Stomach (tissue), 19 donors: ENCODE measurements at places on chromosomes 5 and 9. TPM values are rescaled to one million over a fixed set of nuclear protein-coding genes. Genes with fewer than 3 reads are reported as not detected.
A peak's percentile ranks its signal among the peaks of the same experiment; 100 is the strongest.

- no peak overlapping the region for H3K4me3 ChIP-seq
- no peak overlapping the region for H3K27ac ChIP-seq
- H3K27me3 ChIP-seq, result no peaks in the 10 kb centered on the region
- no peak for DNase-seq
- H3K4me1 ChIP-seq, result no peaks in the 10 kb centered on the region
Measured at GRCh38 chr5:41772056-41772455, 98.2 kb downstream of the OXCT1 start.

Gene C9orf153
- 0.92 TPM for total RNA-seq

DNA sequence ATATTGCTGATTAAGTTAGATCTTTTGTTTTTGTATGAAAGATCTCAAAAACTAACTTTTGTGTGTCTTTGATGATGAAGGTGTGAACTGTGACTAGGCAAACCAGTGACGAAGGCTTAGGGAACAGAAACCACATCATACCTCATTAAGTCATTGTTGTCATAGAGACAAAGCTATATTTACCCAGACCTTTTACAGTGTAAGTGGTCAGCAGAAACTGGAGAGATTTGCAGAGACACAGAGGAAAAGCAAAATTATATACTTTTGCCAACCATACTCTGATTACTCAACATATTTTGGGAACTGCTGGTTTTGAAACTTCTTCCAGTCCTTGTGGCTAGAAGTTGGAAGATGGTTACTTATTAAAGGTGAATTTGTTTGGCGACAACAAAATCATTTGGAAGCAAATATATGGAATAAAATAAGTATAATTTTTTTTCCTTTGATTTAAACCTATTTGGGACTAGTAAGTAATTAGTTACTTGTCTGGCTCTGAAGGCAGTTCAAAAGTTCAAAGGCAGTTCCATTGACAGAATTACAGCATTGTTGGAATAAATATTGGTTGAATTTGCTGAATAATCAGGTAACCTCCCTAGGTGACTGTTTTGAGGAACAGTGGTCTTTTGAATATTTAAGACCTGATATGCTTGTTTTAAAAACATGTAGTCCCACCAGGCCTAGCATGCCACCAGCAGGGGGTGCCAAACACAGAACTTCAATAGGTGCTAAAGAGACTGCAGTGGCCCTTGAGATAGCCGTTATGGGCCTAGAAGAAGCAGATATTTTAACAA is 103.8 kb downstream of the RPS23 start:
- H3K4me1 ChIP-seq, result no peaks in the 10 kb centered on the region
- no peaks in the 10 kb centered on the region for H3K36me3 ChIP-seq
- peak; percentile 72 for DNase-seq

Gene MEIKIN
- not detected for total RNA-seq

- H3K4me3 ChIP-seq, result no peak overlapping the region
- DNase-seq, result no peak
- H3K4me1 ChIP-seq, result peaks cover 7% of the 10 kb centered on the region
- H3K36me3 ChIP-seq, result no peaks in the 10 kb centered on the region
- no peak overlapping the region for H3K27ac ChIP-seq
Measured at GRCh38 chr5:83564069-83564749, 92.7 kb downstream of the VCAN start.

- H3K36me3 ChIP-seq, result peaks cover 42% of the 10 kb centered on the region
- H3K27ac ChIP-seq, result no peak overlapping the region
- H3K4me1 ChIP-seq, result no peaks in the 10 kb centered on the region
- no peaks in the 10 kb centered on the region for H3K27me3 ChIP-seq
- no peak overlapping the region for H3K4me3 ChIP-seq
- no peak for DNase-seq
Measured at GRCh38 chr9:123129423-123129822, 96.0 kb downstream of the GPR21 start.

GRCh38 chr9:91445135-91445534 is 21.5 kb upstream of the NFIL3 start:
- no peaks in the 10 kb centered on the region for H3K4me1 ChIP-seq
- no peak overlapping the region for H3K27ac ChIP-seq
- DNase-seq, result no peak
- no peak overlapping the region for H3K4me3 ChIP-seq
- H3K27me3 ChIP-seq, result peaks cover 6% of the 10 kb centered on the region

DNA sequence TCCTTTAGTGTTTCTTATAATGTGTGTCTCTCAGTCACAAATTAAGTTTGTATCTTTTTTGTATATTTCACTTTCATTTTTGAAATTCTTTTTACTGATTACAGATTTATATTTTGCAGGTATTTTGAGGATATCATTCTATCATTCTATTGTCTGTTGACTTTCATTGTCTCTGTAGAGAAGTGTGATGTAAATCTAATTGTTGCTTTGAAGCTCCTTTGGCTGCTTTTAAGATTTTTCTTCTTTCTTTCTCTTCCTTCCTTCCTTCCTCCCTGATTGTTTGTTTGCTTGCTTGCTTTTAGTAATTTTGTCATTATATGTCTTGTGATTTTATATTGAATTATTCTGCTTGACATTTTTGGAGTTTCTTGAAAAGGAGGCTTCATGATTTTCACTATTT is 75.3 kb upstream of the MAST4 start:
- no peaks in the 10 kb centered on the region for H3K36me3 ChIP-seq
- H3K27ac ChIP-seq, result no peak overlapping the region
- no peaks in the 10 kb centered on the region for H3K27me3 ChIP-seq
- no peaks in the 10 kb centered on the region for H3K4me1 ChIP-seq
- H3K4me3 ChIP-seq, result no peak overlapping the region

DNA sequence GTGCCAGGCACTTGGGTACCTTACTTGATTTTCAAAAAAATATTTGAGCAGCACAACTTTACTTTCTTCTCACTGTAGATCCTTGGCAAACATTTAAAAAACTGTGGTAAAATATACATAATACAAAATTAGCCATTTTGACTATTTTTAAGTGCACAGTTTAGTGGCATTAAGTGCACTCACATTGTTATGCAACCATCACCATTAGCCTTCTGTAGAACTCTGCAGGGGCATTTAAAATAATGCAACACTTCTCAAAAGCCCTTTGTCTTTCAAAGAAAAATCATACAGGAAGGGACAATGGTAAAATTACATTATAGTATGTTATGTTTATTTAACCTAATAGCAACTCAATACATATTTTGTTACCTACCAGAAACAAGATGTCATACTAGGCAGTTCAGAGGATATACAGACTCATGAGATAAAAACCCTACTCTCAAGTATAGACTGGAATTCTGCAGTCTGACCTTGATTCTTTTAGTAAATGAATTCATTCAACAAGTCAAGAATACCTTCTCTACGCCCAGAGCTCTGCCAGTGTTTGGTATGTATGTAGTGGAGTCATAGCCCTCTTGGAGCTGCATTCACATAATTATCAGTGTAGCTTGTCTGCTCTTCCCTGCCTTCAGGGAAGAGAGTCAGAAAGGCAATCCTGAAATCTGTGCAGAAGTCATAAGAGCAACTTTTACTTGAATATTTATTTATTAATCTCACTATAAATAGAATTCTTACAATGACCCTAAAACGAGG is 74.0 kb upstream of the ARRDC3 start:
- no peaks in the 10 kb centered on the region for H3K27me3 ChIP-seq
- no peaks in the 10 kb centered on the region for H3K4me1 ChIP-seq
- H3K4me3 ChIP-seq, result no peak overlapping the region
- no peak overlapping the region for H3K27ac ChIP-seq

- H3K4me1 ChIP-seq, result no peaks in the 10 kb centered on the region
- peaks cover 16% of the 10 kb centered on the region for H3K27me3 ChIP-seq
- no peaks in the 10 kb centered on the region for H3K36me3 ChIP-seq
- no peak overlapping the region for H3K4me3 ChIP-seq
- H3K27ac ChIP-seq, result no peak overlapping the region
- DNase-seq, result peak; percentile 58
Measured at GRCh38 chr9:35859310-35859989, 10.8 kb downstream of the OR13J1 start.

Gene SLCO4C1
- total RNA-seq, result not detected

DNA sequence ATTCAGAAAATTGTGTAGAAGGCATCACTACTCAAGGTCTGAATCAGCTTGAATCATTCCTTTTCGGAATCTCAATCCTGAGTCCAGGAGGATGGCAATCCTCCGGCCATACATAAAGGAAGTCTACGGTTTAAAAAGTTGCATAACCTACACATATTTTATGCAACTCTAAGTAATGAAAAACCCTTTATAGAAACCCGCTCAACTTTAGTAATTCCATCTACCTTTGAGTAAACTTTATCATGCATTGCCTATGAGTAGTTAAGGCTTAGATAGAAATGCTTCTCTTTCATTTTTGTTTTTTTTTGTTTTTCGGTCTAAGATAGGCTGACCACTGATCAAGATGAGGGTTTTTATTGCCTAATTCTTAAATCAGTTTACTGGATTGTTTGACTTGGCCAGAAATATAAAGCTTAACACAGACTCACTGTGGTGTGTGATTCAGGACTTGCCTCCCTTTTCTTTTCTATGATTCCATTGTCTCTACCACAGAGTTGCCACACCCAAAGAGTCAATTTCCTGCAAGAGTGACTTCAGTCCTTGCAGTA is 85.0 kb downstream of the LURAP1L start:
- H3K36me3 ChIP-seq, result no peaks in the 10 kb centered on the region
- no peak overlapping the region for H3K4me3 ChIP-seq
- H3K4me1 ChIP-seq, result no peaks in the 10 kb centered on the region
- H3K27ac ChIP-seq, result no peak overlapping the region
- no peaks in the 10 kb centered on the region for H3K27me3 ChIP-seq
- no peak for DNase-seq

DNA sequence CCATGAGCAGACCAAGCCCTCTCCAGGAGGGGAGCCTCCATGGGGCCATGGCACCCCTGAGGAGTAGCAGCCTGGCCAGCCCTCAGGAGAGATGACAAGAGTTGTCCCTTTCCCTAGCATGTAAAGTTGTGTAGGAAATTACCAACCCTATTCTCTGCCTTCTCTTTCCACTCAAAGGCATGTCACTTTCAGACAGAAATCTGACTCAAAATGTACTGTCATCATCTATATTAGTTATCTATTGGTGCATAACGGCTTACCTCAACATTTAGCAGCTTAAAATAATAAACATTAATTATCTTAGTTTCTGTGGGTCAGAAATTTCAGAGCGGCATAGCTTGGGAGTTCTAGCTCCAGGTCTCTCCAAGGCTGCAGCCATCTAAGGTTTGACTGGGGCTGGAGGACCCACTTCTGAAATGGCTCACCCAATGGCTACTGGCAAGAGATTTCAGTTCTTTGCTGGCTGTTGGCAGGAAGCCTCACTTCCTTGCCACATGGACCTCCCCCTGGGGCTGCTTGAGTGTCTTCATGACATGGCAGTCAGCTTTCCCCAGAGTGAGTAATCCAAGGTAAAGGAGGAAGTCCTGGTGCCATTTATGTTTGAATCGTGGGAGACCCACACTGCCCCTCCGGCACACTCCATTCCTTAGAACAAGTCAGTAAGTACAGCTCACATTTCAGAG is 632.3 kb downstream of the CCDC171 start:
- H3K27ac ChIP-seq, result no peak overlapping the region
- H3K4me3 ChIP-seq, result no peak overlapping the region
- no peaks in the 10 kb centered on the region for H3K27me3 ChIP-seq
- DNase-seq, result no peak
- H3K36me3 ChIP-seq, result no peaks in the 10 kb centered on the region
- H3K4me1 ChIP-seq, result no peaks in the 10 kb centered on the region

GRCh38 chr5:132209131-132209530 is 18.5 kb downstream of the P4HA2 start:
- H3K27me3 ChIP-seq, result no peaks in the 10 kb centered on the region
- DNase-seq, result no peak
- H3K27ac ChIP-seq, result no peak overlapping the region
- H3K36me3 ChIP-seq, result peaks cover 89% of the 10 kb centered on the region

Gene MAP1B
- total RNA-seq, result 38.9 TPM

- no peak overlapping the region for H3K27ac ChIP-seq
- no peak overlapping the region for H3K4me3 ChIP-seq
- DNase-seq, result no peak
- H3K27me3 ChIP-seq, result no peaks in the 10 kb centered on the region
- no peaks in the 10 kb centered on the region for H3K36me3 ChIP-seq
Measured at GRCh38 chr9:29144476-29144875, 1571.2 kb upstream of the C9orf72 start.

DNA sequence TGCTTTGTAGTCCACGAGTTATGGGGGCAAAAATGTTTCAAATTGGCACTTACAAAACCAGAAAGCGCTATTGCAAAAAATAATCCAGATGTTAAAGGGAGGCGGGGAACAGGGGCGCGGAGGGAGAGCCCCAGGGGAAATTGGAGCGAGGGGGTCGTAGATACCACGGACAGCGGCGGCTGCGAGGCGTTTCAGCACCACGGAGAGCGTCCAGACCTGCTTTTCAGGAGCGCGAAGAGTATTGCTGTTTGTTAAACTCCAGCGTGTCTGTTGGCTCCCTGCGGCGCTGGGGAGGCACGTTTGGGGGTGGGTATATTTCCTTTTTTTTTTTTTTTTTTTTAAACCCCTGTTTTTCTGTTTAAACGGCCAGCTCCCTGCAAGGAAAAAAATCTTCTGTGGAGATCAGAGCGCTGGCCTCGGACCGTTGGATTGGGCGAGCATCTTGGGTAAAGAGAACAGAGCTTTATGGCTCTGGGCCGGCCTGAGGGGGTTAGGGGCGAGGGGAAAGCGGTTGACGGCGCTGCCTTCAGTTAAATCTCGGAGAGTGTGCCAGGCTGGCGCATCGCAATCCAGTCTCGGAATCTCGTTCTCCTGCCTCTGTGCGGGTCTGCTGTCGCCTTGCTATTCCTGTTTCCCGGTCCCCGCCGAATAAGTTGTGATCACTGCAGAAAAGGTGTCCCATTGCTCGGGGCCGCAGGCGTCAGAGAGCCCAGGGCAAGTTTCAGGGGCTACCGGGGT is at the start of gene GLRA1:
TSS of gene GLRA1 (minus strand) at position 288 of the 738 bp plus-strand sequence. CDS start 302 bp downstream, outside the sequence.
- no peak within 1 kb of the TSS for H3K4me3 ChIP-seq
- peaks cover 34% of the 10 kb centered on the region for H3K27me3 ChIP-seq
- H3K27ac ChIP-seq, result no peak within 1 kb of the TSS
- no peaks in the 10 kb centered on the region for H3K36me3 ChIP-seq
- no peaks in the 10 kb centered on the region for H3K4me1 ChIP-seq

Gene GFPT2
- 3.5 TPM for total RNA-seq

Gene AGXT2
- total RNA-seq, result not detected

Gene CCL27
- total RNA-seq, result 1.3 TPM

Gene STOM
- 238 TPM for total RNA-seq

DNA sequence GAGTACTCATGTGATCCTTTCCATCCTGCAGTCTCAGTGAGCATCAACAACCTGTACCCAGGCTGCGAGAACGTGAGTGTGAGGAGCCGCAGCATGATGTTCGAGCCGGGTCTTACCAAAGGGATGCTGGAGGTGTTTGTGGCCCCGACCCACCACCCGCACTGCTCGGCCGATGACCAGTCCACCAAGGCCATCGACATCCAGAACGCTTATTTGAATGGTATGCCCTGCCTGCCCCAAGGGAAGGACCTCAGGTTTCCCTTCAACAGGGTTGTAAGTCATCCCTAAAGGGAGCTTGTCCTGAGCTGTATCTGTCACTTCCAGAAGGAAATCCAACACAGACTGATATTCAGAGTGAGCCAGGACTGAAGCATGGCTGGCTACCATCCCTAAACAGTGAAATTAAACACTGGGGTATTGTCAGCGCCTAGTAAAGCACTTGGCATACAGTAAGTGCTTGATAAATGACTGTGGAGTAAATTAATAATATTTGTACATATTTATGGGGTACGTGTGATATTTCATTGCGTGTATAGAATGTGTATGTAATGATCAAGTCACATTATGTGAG is 39.3 kb upstream of the CTSL start:
- no peaks in the 10 kb centered on the region for H3K27me3 ChIP-seq
- no peak for DNase-seq
- no peak overlapping the region for H3K4me3 ChIP-seq
- H3K27ac ChIP-seq, result peak overlapping the region; percentile 32
- H3K4me1 ChIP-seq, result no peaks in the 10 kb centered on the region
- H3K36me3 ChIP-seq, result peaks cover 44% of the 10 kb centered on the region

Gene CDC20B
- not detected for total RNA-seq

Gene IFNA21
- not detected for total RNA-seq
